LoVo (cell line): ENCODE measurements at places on chromosomes 3 and 15.

- DNase-seq: peak; percentile 45
Measured at GRCh38 chr3:38479431-38480092, 16.6 kb upstream of the EXOG start.

- DNase-seq: no peak
Measured at GRCh38 chr3:52801839-52802238, 7.2 kb downstream of the ITIH3 start.

DNA sequence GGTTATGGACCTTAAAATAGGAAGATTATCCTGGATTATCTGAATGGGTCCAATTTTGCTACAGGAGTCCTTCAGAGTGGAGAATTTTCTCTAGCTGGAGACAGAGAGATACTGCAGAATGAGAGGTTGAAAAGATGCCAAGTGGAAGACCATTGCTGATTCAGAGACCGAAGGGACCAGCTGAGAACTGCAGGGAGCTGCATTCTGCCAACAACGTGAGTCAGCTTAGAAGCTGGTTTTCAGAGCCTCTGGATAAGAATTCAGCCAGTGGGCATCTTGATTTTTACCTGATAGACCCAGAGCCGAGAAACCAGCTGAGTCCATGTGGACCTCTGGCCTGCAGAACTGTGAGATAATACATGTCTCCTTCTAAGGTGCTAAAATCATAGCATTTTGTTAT is 234.0 kb downstream of the NR2F2 start:
- DNase-seq: no peak

- no peak for DNase-seq
Measured at GRCh38 chr3:13768453-13768852, 111.4 kb downstream of the WNT7A start.

DNA sequence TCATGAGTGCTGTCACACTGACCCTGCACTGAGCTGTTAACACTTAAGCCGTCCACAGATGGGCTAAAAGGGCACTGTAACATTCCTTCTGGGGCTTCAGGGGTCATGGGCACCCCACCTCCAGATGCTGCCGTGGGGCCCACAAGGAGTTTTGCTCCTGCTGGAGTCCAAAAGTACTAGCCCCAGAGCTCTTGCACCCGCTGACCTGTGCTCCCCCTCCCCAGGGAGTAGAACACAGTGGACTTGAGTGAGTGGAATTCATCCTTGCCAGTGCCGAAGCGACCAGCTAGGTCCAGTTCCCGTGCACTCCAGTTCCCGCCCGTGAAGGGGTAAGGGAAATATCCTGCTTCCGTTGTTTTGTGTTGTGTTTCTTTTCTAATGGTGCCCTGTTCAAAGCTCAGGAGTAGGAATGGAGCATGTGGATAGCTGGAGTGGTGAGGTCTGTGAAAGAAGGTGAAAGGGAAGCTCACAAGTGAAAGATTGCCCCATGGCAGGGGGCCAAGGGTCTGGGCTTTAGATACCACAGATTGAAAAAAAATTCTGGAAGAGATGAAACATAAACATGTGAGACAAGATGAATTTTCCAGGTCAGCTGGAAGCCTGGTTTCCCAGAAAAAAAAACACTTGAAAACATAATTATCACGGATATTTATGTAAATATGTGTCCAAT is 36.6 kb downstream of the SLCO2A1 start:
- DNase-seq: no peak

DNA sequence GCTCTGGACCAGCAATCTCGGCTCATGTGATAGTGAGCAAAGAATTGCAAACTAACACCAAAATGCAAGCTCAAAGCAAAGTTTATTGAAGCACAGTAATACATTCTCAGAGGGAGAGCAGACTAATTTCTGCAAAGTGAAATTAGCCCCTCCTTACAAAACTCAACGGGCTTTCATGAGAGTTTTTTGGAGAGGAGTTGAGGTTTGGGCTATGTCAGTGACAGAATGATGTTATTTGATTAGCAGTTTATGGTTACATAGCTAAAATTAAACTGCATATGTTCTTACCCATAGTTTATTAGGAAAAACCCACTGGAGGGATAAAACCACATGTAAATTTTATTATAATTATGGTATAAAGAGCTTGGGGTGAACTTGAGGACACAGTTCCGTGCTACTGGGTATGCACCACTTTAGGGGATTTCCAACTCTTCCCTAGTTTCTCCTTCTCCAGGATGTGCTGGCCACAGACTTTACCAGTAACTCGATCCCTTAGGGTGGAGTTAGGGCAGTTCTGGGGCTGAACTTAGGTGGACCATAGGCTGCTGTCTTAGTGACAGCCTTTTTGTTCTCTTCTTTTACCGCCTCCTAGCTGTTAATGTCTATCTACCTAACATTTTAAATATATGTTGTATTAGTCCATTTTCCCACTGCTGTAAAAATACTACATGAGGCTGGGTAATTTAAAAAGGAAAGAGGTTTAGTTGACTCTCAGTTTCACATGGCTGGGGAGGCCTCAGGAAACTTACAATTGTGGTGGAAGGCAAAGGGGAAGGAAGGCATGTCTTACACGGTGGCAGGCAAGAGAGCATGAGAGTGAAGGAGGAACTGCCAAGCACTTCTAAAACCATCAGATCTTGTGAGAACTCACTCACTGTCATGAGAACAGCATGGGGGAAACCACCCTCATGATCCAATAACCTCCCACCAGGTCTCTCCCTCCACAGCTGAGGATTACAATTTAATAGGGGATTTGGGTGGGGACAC is 8.9 kb upstream of the AADACL2 start:
- no peak for DNase-seq

DNA sequence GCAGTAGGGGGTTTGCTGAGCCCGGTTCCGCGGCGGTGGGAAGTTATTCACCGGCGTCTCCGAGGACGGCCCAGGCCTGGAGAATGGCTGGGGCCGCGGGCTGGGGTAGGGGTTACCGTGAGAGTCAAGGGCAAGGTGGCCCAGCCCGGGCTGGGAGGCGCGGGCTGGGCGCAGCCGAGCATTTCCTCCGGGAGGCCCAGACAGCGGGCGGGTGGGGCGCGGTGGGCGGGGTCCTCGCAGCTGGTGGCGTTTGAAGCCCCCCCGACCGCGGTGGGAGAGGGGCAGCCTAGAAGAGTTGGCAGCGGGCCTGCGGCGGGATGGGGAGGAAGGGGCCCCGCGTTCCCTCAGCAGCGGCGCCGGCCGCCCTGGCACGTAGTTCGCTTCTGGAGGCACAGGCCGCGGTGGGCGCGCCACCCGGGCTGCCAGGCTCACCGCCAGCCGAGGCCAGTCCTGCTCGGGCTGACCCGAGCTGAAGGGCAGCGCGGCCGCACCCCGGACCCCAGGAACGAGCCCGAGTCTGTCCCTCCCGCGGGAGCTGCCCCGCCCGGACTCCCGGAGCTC is 960 bp upstream of the KLF13 start:
- DNase-seq: peak; percentile 28

GRCh38 chr3:184716622-184717398 is 4.9 kb upstream of the MAGEF1 start:
- no peak for DNase-seq

GRCh38 chr3:123004201-123004918 is 23.2 kb downstream of the SEMA5B start:
- DNase-seq: no peak

DNA sequence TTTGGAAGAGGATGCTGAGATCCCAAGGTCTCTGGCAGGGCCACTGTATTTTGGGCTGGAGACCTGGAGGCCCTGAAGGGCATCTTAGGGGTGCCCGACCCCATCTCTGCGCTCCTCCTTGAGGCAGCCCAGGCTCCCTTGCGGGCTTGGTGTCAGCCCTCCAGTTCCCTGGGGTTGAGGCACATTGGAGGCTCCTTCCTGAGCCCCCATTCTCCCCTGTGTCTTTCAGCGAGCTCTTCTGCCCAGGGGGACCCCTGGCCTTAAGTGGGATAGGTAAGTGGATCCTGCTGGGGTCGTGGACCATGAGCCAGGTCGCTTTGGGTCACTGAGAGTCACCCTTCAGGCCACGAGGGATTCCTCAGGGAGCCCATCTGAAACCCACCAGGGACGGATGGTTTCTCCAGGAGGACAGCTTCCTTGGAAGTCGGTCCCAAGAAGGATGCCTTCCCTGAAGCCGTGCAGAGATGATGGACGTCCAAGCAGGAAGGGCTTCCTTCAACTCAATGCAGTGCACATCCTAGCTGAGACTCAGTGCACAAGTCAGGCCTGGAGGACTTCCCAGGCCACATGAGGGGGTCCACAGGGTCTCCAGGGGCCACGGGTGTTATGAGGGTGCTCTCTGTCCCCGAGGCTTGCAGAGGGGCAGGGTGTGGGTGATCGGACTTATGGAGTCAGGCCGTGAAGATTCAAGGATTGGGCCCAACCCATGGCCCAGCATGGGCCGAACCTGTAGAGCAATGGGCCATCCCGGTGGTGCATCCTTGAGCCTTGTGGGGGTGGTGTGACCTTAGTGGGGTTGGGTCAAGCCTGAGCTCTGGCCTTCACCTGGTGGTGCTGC is 224.3 kb downstream of the SNRPN start:
- no peak for DNase-seq

DNA sequence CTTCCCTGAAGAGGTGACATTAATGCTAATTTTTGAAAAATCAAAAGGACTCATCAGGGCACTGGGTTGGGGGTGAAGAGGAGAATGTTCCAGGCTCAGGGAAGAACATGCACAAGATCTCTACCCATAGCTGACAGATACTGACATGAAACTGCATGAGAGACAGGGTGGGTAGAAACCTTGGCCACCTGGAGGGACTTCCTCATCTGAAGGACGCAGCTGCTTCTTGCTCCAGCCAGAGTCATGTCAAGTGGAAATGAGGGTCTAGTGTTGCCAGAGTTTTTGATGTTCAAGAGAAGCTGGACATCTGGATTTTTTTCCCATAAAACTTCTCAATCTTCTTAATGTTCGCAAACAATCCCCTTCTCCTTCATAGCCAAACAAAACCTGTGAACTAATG is 29.7 kb downstream of the AMOTL2 start:
- DNase-seq: no peak

DNA sequence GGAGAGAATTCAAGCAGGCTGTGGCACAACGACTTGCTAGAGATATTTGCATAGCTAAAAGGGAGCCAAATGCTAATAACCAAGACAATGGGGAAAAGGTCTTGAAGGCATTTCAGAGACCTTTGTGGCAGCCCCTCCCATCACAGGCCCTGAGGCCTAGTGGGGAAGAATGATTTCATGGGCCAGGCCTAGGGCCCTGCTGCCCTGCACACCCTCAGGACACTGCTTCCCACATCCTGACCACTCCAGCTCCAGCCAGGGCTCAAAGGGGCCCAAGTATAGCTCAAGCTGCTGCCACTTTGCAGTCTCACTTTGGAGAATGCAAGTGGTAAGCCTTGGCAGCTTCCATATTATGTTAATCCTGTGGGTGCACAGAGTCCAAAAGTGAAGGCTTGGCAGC is 21.5 kb upstream of the PTPN23 start:
- DNase-seq: no peak

GRCh38 chr3:89268059-89268458 is 160.6 kb downstream of the EPHA3 start:
- no peak for DNase-seq

GRCh38 chr3:190229632-190230424 is 92.4 kb downstream of the CLDN1 start:
- peak; percentile 62 for DNase-seq

DNA sequence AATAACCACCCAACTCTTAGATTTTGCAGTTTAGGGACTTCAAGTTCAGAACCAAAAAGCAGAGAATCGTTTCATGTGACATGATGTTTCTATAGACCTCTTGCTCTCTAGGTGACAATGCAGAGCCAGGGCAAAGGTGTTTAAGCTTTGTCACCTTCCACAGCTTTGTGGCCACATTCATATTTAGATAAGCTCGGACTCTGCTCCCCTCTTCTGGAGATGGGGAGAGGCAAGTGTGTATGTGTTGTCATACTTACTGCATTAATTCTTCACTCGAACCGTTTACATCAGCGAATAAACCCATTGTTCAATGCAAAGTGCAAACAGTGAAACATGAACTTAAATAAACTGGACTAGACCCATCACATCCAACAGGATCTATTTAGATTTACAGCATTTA is 33.2 kb downstream of the ST3GAL6 start:
- no peak for DNase-seq

- DNase-seq: peak; percentile 94
Measured at GRCh38 chr3:52216585-52217408, 8.6 kb downstream of the TLR9 start.

DNA sequence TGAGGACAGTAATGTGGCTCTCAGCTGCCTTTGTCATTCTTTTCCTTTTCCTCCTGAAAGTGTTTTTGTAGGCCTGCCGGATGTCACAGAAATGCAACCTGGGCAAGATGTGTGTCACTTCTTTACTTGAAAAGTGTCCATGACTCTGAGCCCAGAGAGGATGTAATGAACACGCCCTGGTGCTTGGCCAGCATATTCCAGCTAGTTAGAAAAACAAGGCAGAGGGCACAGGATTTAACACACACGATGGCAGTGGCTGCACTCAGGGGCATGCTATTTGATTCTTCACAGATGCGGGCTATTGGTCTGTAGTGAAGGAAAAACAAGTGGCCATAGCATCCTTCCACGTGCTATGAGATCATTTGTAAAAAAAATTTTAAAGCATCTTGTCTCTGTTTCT is 30.3 kb upstream of the PTX3 start:
- DNase-seq: no peak

DNA sequence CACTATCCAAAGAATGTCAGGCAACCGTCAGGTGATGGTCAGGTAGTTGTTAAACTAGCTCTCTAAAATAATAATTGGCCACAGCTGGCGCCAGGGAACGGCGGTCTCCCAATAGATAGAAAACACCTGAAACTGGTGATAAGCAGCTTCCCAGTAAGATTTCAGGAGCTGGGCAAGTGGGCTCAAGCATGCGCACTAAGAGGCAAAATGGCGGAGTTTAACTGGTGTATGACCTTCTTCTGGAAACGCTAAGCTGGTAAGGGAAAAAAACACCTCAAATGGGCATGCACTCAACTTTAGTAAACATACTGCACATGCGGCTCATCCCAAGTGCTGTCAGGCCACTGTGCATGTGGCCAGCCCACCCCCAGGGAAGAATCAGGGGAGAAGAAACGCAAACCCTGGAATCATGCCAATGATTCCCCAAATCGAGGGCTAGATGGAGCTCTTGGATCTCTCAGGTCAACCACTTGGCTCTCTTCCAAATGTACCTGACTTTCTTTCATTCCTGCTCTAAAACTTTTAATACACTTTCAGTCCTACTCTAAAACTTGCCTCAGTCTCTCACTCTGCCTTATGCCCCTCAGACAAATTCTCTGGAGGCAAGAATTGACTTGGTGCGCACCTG is 195.0 kb downstream of the ZNF621 start:
- peak; percentile 17 for DNase-seq

DNA sequence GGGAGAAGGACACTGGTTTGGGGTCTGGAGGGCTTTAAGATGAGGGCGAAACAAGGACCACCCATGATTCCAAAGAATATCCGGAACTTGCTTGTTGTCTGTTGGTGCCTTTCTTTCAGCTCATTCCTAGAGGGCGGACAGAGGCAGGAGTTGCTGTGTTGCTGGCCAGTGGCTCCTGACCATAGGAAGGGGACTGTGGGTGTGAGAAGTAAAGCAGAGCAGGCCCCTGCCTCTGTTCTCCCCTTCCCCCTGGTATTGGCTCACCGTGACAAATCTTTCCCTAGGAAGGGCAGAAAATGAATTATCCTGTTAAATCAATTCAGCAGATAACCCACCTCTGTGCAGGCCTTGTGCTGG is 89.1 kb downstream of the LIPC start:
- no peak for DNase-seq

- no peak for DNase-seq
Measured at GRCh38 chr3:24953060-24953771, 458.6 kb upstream of the THRB start.

- no peak for DNase-seq
Measured at GRCh38 chr15:76575274-76575673, 238.7 kb downstream of the ISL2 start.

GRCh38 chr3:52238193-52238760 is 681 bp downstream of the TWF2 start:
- no peak for DNase-seq

- no peak for DNase-seq
Measured at GRCh38 chr3:78604341-78604740, 1163.5 kb downstream of the ROBO1 start.
